ENCODE measurements at places on chromosomes 1 and 21. TPM values are rescaled to one million over a fixed set of nuclear protein-coding genes. Genes with fewer than 3 reads are reported as not detected.

BCL2L15 gene
- 8.4 TPM for total RNA-seq

GRCh38 chr21:27772816-27773215 is 805.9 kb upstream of the ADAMTS5 start:
- ATAC-seq, result no peak

SPRR1A gene
- total RNA-seq, result 1,843 TPM

- no peak for ATAC-seq
Observed at GRCh38 chr1:110118636-110119396, 6.6 kb downstream of the UBL4B start.

- peak; percentile 81 for ATAC-seq
Observed at GRCh38 chr1:24364975-24365678, 46.0 kb downstream of the GRHL3 start.

- peak; percentile 17 for ATAC-seq
Observed at GRCh38 chr1:31510853-31511789, 65.2 kb upstream of the TINAGL1 start.

SPATA45 gene
- total RNA-seq, result not detected

- peak; percentile 99 for ATAC-seq
Observed at GRCh38 chr1:244599937-244600350, 53.0 kb upstream of the DESI2 start.

DNA sequence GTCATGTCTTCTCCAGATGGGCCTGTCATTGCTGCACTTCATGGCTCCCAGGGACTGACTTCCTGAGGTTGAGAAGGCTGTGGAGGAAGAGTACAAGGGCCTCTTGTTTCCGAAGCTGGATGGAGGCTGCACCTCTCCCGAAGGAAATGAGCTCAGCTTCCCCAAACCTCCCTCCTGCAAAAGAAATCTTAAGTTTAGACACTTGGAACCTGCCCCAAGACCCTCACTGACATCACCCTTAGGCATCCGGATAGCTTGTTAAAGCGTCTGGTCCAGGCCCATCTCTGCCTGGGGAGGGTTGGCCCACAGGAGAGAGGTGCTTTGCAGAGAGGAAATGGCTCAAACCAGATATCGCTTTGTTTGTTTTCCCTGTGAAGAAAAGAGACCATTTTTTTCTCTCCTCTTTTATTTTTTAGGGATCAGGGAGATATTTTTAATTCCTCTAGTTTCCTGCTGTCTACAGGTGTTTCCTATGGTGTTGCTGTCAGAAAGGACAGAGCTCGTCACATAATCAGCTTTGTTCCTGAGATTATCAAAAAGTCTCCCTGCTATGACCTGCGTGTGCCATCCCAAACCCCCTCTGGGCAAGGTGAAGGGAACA is 25.0 kb downstream of the RCSD1 start:
- no peak for ATAC-seq

GRCh38 chr1:153962088-153963029 is 978 bp downstream of the SLC39A1 start:
- peak; percentile 40 for ATAC-seq

DNA sequence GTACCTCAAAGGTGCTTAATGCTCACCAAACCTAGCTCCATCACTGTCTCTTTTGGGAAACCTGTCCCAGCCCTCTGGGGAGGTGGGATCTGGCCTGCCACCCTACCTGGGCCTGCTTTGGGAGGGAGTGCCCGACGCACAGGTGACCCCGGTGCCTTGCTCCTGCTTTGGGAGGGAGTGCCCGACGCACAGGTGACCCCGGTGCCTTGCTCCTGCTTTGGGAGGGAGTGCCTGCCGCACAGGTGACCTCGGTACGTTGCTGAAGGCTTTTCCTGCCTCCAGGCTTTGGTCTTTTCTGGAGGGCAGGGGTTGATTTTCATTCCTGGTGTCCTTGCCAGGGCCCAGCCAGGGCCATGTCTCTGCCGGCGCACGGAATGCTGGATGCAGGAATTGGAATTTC is 25.2 kb upstream of the C1orf174 start:
- no peak for ATAC-seq

- ATAC-seq, result no peak
Observed at GRCh38 chr1:33399375-33399774, 31.5 kb downstream of the PHC2 start.

- peak; percentile 11 for ATAC-seq
Observed at GRCh38 chr1:89603651-89604413, 29.1 kb upstream of the LRRC8C start.

DNA sequence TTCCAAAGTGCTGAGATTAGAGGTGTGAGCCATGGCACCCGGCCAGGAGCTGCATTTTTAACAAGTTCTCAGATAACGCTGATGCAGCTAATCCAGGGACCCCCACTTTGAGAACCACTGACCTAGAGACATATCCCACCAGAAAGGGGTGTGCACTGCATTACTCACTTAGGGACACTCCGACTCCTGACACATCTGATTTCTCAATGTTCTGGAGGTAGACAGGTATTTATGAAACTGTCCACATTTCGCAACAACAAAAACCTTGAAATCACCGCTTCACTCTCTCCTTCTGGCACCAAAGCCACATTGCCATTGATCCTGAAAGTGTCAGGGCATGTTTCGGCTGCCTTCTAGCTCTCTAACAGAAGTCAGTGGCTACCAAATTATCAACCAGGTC is 23.2 kb upstream of the CAMTA1 start:
- peak; percentile 91 for ATAC-seq

GRCh38 chr1:38117444-38117887 is 70.9 kb upstream of the POU3F1 start:
- peak; percentile 80 for ATAC-seq

DNA sequence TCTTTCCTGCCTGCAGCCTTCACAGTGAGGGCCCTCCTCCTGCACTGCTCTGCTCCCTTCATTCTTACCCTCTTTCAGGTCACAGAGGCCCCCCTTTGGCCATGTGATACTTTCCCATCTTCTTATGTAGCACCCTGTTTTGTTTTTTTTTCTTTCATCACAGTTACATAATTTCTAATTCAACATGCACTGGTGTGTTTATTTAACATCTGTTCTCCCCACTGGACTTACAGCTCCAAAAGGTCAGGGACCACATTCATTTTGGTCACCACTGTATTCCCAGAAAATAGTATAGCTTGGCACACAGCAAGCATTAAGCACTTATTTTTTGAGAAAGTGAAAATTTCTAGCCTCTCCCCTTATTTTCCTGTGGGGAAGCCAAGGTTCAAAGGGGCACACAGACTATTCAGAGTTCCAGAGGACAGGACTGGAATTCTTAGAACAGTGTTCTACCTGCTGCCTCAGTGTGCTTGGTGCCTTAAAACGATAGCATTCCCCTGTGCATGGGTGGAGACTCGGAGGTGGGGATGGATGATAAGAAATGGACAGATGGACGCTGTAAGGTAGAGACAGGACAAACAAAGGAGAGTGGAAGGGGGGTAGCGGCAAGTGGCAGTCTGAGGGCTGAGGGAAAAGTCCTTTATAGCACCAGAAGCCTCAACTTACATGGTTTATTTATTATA is 5.3 kb downstream of the DENND2D start:
- no peak for ATAC-seq

TCHHL1 gene
- total RNA-seq, result not detected

- ATAC-seq, result no peak
Observed at GRCh38 chr1:1255611-1256010, 9.1 kb upstream of the C1QTNF12 start.

GRCh38 chr1:212110617-212111016 is 75.1 kb downstream of the DTL start:
- ATAC-seq, result no peak

TRNP1 gene
- 75.0 TPM for total RNA-seq

GRCh38 chr1:85379203-85380136 is 85.5 kb downstream of the DDAH1 start:
- ATAC-seq, result no peak

KIF14 gene
- total RNA-seq, result 3.1 TPM

- no peak for ATAC-seq
Observed at GRCh38 chr1:9852004-9852403, 28.2 kb upstream of the CLSTN1 start.

TNNI3K gene
- total RNA-seq, result not detected

YRDC gene
- total RNA-seq, result 14.7 TPM

FMO2 gene
- 113 TPM for total RNA-seq

ERVH48-1 gene
- total RNA-seq, result not detected

OR2W3 gene
- total RNA-seq, result not detected
